Uterus (tissue), 4 donors: ENCODE measurements at places on chromosomes 4 and X. TPM values are rescaled to one million over a fixed set of nuclear protein-coding genes. Genes with fewer than 3 reads are reported as not detected.

The CUL4B gene
- 36.2 TPM for total RNA-seq

The INPP4B gene
- total RNA-seq: 34.7 TPM

- DNase-seq: peak; percentile 16
Observed at GRCh38 chr4:107035819-107036583, at the start of gene DKK2. Gene DKK2, minus strand, starts transcription at chr4:107036313. Its CDS starts 722 bp downstream, at chr4:107035591.

DNA sequence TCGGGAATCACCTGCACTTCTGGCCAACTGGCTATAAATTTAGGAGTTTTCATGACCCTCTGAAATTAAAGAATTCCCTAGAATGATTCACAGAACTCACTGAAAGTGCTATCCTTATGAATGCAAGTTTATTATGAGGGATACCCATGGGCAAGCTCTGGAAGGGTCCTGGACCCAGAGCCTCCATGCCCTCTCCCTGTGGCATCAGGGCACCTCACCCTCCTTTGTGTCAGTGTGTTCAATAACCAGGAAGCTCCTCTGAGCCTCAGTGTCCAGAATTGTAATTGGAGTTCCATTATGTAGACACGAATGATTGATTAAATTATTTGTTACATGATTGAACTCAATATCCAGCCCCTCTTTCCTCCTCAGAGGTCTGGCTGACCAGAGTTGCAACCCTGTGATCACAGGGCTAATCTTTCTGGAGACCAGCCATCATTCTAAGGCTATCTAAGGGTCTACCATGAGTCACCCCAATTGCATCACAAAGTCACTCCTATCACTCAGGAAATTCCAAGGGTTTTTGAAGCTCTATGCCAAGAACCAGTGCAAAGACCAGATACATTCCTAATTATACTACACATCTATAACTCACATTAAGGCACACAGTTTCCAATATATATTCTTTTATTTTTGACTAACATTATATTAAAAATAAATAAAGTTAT is 8.9 kb downstream of the ANXA3 start:
- no peak for DNase-seq

The GPR50 gene
- total RNA-seq: not detected

The CYTL1 gene
- 11.9 TPM for total RNA-seq

DNA sequence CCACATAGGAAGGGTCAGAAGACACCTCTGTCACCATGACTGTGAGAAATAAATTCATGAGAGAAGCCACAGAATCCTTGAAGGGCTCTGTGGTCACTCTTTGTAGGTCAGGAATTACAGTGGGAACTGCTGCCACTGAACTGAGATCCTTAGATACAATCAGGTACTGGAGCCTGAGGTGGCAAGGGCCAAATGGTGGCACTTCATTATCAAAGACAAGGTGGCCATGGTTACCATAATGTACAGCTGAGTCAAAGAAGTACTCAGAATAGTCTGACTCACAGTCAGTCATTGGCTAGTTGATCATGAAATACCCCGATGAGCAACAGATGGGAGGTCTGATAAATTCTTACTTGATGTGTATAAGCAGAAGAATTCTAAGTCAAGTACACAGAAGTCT is 131.9 kb downstream of the RTL3 start:
- no peak for DNase-seq

DNA sequence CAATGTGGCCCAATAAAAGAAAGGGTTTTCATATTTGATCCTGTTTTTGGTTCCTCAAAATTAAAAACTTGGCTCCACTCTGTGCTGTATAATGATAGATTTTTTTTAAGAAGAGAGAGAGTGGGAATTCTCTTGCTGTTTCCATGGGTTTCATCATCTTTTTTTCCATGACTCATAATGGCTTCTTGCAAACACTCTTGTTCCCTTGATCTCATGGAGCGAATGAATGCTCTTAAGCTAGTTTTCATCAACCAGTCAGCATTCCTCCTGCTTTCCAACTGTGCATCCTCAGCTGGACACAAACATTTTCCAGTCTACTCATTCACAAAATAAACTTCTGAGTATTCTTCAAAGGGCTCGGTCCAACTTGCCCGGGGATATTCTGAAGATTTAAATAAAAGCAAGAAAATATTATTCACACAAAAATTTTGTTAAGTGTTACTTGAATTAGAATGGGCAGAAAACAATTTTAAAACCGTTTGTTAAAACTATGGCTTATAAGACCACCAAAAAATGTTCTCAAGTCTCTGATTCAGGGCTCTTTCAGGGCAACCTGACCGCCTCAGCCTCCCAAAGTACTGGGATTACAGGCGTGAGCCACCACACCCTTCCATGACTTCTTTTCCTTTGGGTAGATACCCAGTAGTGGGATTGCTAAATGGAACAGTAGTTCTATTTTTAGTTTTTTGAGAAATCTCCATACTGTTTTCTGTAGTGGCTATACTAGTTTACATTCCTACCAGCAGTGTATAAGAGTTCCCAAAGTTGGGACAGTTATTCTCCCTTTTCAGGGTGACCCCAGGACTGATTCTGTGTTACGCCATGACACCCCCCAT is 64.7 kb downstream of the TMEM156 start:
- DNase-seq: no peak

DNA sequence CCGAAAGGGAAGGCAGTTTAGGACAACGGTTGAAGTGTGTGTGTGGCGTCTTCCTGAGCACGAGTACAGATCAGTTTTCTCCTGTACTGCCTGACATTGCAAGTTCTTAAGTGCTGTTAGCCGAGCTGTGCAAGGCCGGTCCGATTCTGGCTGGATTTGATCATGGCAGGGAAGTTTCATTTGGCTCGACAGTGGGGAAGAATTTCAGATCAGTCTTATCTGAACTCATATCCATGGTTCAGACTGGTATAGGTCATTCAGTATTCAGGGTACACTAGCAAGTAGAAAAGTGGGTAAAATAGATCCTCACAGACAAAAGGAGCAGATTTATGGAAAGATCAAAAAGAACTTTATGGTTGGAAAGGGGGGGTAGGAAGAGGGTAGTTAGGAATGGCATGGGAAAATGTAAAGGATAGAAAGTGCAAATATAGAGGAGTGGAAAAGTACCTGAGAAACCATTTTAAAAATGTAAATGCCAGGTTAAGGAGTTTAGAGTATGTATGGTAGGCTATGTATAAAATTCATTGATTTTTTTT is 716 bp downstream of the THAP9 start:
- DNase-seq: no peak
